NCI-H526 treated with DMSO at 0.1 percent for 48 hours (cell line): ENCODE measurements at places on chromosomes 5 and 9.

- DNase-seq: no peak
These were observed 43.0 kb upstream of the GNE start for GRCh38 chr9:36301227-36301626.

GRCh38 chr9:14131356-14132088 lies 182.4 kb downstream of the NFIB start:
- no peak for DNase-seq

- DNase-seq: no peak
These were observed 141.9 kb downstream of the CDK5RAP2 start for GRCh38 chr9:120438111-120438510.

- no peak for DNase-seq
These were observed 23.9 kb upstream of the ANKRD55 start for GRCh38 chr5:56257010-56257409.

GRCh38 chr5:142388696-142389095 lies 63.9 kb upstream of the SPRY4 start:
- DNase-seq: no peak

- DNase-seq: peak; percentile 20
These were observed 661 bp upstream of the SLC25A51 start for GRCh38 chr9:37904445-37905130.

GRCh38 chr5:168362097-168362885 lies 70.8 kb downstream of the WWC1 start:
- no peak for DNase-seq

- DNase-seq: no peak
These were observed 16.8 kb downstream of the AFAP1L1 start for GRCh38 chr5:149288436-149288835.

DNA sequence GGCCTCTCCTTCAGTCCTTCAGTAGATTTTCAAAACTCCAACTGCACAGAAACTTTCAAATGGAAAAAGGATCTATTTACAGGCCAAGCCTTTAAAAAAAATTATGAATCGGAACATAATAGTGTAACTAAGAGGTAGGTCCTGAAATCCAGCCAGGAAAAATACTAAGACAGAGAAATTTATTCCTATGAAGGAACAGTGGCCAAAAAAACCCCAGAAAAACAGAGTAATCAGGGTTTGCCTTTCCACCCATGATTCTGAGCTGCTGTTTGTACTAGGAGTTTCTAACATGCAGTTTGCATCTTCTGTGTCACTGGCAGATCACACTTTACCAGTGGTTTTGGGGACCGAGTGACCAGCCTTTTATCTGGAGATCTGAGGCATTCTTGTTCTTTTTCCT lies 93.1 kb upstream of the TMED7 start:
- no peak for DNase-seq

DNA sequence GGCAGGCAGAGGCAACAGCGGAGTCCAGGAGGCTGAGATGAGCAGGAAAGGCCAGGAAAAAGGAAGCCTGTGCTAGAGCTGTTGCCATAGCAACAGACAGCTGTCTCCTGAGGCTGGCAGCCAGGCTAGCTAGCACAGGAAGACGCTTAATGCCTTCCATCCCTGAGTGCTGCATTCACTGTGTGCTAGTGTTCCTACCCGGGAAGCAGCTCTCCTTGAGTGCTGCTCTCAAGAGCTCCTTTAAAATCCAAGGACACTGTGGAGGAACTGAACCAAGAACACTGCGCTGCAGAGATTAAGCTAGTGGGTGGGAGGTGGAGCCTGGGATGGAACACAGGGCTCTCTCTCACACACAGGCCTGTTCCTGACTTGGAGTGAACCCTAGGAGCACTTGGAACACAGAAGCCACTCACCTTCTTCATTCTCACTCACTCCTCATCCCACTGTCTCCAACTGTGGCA lies 53.5 kb upstream of the IL7R start:
- DNase-seq: no peak

- no peak for DNase-seq
These were observed 21.7 kb downstream of the CCL28 start for GRCh38 chr5:43390471-43390870.

GRCh38 chr5:35773967-35774366 lies 82.7 kb upstream of the IL7R start:
- no peak for DNase-seq

DNA sequence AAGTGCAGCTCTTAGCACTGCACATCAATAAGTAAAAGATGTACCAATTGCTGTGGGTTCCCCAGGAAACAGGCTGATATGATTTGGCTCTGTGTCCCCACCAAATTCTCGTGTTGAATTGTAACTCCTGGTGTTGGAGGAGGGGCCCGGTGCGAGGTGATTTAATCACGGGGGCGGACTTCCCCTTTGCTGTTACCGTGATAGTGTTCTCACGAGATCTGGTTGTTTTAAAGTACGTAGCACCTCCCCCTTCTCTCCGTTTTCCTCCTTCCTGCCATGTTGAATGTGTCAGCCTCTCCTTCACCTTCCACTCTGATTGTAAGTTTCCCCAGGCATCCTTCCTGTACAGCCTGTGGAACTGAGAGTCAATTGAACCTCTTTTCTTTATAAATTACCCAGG lies 93.2 kb upstream of the ACTBL2 start:
- DNase-seq: no peak

- no peak for DNase-seq
These were observed 96.3 kb upstream of the DAP start for GRCh38 chr5:10857338-10857733.

- no peak for DNase-seq
These were observed 114.6 kb upstream of the MAP3K1 start for GRCh38 chr5:56700711-56701110.

DNA sequence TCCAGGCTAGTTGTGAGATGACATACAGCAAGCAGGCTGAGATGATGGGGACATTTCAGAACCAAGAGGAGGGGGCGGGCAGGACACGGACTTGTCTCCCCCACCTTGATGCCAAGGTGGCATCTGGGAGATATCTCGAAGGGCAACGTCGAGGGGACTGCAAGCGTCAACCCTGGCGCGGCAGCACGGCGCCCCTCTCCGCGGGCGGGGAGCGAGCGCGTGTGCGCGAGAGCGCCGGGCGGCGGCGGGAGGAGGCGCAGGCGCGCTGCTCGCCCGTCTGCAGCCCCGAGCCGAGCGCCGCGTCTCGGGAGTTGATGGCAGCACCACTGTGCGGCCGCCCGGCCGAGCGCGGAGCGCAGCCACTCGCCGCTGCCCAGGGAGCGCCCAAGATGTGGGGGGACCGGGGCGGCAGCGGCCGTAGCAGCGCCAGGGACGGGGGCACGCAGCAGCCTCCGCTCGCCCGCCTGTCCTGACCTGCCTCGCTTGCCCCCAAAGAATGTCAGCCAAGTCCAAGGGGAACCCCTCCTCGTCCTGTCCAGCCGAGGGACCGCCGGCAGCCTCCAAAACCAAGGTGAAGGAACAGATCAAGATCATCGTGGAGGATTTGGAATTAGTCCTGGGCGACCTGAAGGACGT lies at the start of gene PRR16:
PRR16 (plus strand) TSS at position 310 of the 636 bp plus-strand sequence.
- DNase-seq: no peak

- DNase-seq: no peak
These were observed 69.3 kb downstream of the WWC1 start for GRCh38 chr5:168360521-168361285.

- DNase-seq: peak; percentile 12
These were observed 206.7 kb downstream of the FAM114A2 start for GRCh38 chr5:153831973-153832372.

- no peak for DNase-seq
These were observed 225.8 kb downstream of the MEF2C start for GRCh38 chr5:88657136-88657535.

GRCh38 chr9:110156902-110157301 lies 51.1 kb downstream of the C9orf152 start:
- DNase-seq: no peak

DNA sequence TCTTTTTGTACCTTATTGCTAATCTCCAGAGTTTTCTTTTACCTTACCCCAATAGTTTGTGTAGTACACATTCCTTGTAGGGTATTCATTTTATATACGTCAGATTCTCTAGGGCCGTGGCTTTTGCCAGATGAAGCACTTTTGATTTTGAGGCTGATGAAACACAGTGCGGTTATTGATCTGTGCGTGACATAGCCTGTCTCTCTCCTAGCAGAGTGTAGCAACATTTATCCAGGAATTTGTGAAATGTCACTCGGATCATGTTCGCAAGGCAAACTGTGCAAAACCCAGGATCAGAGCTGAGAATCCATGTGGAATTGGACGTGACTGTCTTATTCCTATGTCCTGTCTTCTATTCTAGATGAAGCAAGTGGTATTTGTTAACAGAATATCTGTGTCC lies 142.0 kb upstream of the SH3GL2 start:
- DNase-seq: no peak

GRCh38 chr9:78408388-78408787 lies 111.5 kb downstream of the PSAT1 start:
- no peak for DNase-seq

GRCh38 chr5:72204946-72205345 lies 97.7 kb downstream of the MAP1B start:
- DNase-seq: no peak

DNA sequence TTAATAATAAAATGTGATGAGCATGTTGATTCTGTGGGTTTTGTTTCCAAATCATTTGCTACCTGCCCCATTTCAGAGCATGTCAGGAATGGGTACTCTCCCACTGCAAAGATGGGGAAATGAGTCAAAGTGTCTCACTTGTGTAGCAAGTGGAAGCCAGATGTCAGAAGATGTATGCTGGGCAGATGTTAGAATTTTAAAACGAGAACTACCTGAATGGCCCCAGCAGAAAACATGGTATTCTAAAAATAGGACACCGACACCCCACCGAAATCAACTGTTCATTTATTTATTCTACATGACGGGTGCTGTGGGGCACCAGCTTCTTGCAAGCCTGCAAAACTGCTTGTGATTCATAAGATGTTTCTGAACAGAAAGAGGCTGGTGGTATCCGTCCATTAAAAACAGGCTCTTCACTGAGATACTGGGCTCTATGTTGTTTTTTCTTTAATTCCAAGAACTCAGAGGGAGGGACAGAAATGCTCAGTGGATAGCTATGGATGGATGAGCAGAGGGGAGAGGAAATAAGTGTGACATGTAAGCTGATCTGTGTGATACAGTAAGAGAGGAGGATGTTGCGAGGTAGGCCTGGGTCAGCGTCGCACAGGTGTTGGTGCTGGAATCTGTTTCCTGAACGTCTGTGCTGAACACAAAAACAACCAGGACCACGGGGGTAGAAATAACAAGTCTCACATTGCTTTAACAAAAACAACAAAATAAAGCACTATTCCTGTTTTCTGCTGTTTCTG lies 157.2 kb downstream of the EFNA5 start:
- no peak for DNase-seq

- no peak for DNase-seq
These were observed 214.4 kb upstream of the RORB start for GRCh38 chr9:74282526-74283253.

DNA sequence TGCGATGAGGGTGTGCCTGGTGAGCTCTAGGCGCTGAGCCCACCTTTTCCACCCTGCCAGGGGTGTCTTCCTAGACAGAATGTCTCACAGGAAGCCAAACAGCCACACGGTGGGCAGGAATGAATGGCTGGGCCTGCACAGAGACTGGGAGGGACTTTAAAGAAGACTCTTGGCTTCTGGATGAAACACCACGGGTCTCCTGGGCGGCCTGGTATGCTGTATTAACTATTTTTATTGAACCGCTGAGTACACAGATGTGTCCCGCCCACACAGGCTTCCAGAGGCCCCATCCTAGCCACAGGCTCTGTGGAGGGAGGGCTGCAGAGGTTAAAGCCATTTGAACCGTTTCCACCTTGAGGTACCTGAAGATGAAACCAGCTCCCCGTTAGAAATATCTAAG lies 115.2 kb upstream of the CXCL14 start:
- DNase-seq: no peak

DNA sequence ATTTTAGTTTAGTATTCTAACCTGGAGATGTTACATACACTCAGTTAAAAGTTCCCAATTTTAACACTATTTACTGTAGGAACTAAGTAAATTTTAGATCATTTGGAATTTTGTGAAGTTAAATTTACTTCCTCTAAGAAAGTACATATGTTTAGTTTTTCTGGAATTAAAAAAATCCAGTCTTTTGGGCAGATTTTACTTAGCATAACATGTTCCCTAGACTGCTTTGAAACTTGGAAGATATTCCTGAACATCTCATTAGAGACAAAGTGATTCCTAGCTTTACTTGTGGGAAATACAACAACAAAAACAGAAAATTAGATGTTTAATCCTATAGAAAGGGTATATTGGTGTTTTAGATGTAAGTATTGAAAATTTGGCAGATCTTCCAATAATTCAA lies 930.0 kb upstream of the PTPRD start:
- no peak for DNase-seq

DNA sequence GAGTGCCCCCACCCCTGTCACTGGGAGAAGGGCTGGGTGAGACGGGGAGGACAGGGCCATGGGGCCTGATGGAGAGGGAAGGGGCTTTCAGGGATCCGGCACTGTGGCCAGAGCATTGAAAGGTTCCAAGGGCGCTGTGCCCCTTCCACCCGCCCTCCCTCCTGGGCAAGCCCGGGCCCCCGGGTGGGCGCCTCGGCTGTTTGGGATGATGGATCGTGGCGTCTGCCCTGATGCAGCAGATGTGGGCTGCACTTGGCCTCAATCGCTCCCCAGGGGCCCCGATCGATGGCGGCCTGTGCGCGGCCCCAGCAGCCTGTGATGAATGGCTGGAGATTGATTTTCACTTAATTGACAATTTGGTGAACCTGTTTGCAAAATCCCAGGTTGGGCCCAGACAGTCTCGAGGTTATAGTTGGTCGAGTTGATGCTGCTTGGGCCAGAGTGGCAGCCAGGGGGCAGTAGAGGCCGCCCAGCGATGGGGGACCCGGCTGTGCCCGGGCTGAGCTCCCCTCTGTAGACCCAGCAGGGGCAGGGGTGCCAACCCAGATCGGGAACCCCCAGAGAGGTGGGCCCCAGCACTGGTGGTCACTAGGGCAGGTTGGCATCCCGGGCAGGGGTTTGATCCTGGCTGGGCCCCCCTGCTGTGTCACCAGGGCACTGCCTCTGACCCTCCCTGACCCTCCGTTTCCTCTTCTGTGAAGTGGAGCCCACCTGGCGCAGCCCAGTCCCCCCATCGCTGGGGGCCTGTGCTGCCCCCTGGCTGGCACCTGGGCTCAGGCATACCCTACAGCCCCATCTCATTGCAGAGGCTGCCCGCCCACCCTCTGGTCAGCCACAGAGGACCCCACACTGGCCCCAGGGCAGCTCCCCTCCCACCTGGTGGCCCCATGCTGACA lies 34.7 kb downstream of the LHX3 start:
- DNase-seq: no peak

GRCh38 chr5:43642428-43642827 lies 39.4 kb downstream of the NNT start:
- DNase-seq: no peak

GRCh38 chr5:75510836-75511434 lies 494 bp downstream of the CERT1 start:
- no peak for DNase-seq

DNA sequence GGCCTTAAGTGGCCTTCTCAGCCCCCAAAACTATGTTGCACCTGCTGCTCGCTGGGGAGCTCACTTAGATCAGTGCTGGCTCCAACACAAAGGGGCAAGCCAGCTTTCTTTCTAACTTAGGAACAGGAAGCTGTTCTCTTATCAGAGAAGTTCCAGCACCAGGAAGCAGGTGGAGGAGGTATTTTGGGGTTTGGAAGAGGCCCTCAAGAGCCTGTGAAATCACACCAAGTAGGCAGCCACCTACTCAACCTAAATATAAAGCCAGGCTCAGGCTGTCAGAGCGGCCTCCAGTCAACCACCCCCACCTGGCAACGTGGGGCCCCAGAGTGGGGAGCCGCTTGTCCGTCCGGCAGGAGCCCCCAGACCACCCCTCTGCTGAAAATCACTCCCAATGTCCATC lies 152.8 kb downstream of the OLFM1 start:
- DNase-seq: no peak

GRCh38 chr5:56610093-56610698 lies 205.2 kb upstream of the MAP3K1 start:
- no peak for DNase-seq

GRCh38 chr5:610011-610743 lies 2.0 kb upstream of the CEP72 start:
- DNase-seq: no peak
